Liver (tissue), 10 donors: ENCODE measurements at places on chromosomes 4 and X.

DNA sequence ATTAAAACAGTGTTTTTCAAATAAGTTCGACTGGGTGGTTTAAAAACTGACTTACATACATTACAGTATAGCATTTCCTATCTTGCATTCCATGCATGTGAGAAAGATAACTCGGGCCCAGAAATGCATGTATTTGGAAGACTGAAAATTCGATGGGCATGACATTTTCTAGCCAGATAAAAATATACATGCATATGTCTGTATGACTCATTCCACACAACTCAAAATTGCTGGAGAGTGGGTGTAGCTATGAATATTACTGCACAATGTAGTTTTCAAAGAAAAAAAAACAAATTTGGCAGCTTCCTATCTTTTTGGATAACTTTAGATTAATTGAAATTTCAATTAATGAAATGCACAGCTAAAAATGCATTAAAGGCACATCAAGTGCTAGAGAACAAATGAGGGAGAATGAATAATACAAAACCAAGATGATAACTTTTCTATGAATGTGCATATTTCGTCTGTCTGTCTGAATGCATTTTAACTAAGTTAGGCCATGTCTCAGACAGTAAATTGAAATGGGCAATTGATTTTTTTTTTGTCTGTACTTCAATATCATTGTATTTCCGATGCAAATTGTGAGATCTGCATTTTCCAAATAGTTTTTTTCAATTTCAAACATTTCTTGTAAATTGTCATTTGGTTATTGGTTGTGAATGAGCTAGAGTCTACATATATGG is 54.5 kb upstream of the GABRA2 start:
- H3K27me3 ChIP-seq: no peaks in the 10 kb centered on the region
- H3K4me3 ChIP-seq: no peak overlapping the region
- H3K27ac ChIP-seq: no peak overlapping the region
- H3K4me1 ChIP-seq: no peaks in the 10 kb centered on the region

DNA sequence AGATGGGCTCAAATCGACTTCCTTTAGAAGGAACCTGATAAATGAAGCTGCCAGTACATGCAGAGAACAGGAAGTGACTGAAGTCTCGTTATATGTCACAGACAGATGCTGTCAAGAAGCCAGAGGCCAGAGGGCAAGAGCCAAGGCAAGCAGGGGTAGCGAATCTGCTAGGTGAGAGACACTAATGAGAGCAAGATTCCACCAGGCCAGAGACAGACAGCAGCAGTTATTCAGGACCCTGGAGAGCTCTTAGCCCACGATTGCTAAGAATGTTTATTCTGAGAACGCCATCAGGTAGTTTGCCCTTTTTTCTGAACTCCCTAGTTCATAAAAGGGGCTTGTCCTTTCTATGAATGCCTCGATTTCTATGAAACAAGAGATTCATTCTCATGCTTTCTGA is 73.7 kb downstream of the BEND2 start:
- H3K27me3 ChIP-seq: no peaks in the 10 kb centered on the region
- DNase-seq: no peak
- H3K4me1 ChIP-seq: no peaks in the 10 kb centered on the region
- H3K27ac ChIP-seq: no peak overlapping the region
- no peak overlapping the region for H3K4me3 ChIP-seq

GRCh38 chrX:1491851-1492349 is 39.2 kb upstream of the ASMTL start:
- no peak overlapping the region for H3K4me3 ChIP-seq
- no peak for DNase-seq
- no peak overlapping the region for H3K27ac ChIP-seq
- no peaks in the 10 kb centered on the region for H3K36me3 ChIP-seq
- no peaks in the 10 kb centered on the region for H3K4me1 ChIP-seq
- no peaks in the 10 kb centered on the region for H3K27me3 ChIP-seq

DNA sequence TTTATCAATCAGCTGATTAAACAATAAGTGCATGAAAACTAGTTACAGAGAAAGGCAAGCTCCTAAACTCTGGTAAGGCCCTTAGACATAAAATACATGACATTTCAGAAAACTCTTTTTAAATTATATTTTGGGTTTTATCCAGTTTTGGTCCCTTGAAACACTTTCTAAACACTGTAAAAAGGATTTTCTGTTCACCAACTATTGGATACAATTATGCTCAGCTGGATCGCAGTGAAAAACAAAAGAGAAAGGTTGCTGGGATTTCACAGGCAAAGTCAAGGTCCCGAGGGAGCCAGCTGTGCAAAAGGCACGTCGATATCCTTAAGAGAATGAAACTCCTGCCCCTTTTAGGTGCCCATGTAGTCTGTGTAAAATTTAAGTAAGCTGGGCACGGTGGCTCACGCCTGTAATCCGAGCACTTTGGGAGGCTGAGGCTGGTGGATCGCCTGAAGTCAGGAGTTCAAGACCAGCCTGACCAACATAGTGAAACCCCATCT is 1018.4 kb upstream of the INTU start:
- H3K27me3 ChIP-seq: peaks cover 8% of the 10 kb centered on the region
- H3K27ac ChIP-seq: no peak overlapping the region
- no peak overlapping the region for H3K4me3 ChIP-seq
- DNase-seq: no peak
- no peaks in the 10 kb centered on the region for H3K4me1 ChIP-seq
